ENCODE measurements at places on chromosomes 4 and X. TPM values are rescaled to one million over a fixed set of nuclear protein-coding genes. Genes with fewer than 3 reads are reported as not detected.

- DNase-seq, result no peak
Observed at GRCh38 chr4:88029556-88029955, 22.1 kb downstream of the PKD2 start.

HSPA4L gene
- 27.0 TPM for total RNA-seq

GRCh38 chr4:4946416-4946815, 72.8 kb downstream of the CYTL1 start:
- DNase-seq, result no peak

GPRASP2 gene
- 9.8 TPM for total RNA-seq

DNA sequence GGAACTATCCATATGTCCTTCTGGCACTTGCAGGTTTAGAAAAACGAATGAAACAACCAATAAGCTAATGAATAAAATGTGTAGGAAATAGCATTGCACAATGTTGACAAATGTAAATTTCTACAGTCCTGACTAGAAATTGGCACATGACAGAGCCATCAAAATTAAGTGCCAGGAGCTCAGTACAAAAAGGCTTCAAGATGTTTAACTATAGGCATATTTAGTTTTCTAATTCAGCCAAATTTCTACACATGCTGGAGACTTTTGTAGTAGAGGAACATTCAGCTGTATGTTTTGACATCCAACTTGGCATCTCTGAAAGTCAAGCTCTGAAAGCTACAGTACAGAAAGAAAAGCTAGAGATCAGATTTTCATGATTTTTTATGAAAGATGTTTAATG, 1999.4 kb upstream of the AGA start:
- DNase-seq, result no peak

- DNase-seq, result peak; percentile 14
Observed at GRCh38 chr4:38728631-38729141, 54.1 kb downstream of the TLR10 start.

GRCh38 chrX:20442597-20442996, 175.9 kb upstream of the RPS6KA3 start:
- peak; percentile 70 for DNase-seq

GRCh38 chrX:83829874-83830273, 31.1 kb upstream of the CYLC1 start:
- DNase-seq, result no peak

- DNase-seq, result no peak
Observed at GRCh38 chr4:126465341-126465740, 1150.6 kb downstream of the FAT4 start.

FMR1NB gene
- total RNA-seq, result not detected

DNA sequence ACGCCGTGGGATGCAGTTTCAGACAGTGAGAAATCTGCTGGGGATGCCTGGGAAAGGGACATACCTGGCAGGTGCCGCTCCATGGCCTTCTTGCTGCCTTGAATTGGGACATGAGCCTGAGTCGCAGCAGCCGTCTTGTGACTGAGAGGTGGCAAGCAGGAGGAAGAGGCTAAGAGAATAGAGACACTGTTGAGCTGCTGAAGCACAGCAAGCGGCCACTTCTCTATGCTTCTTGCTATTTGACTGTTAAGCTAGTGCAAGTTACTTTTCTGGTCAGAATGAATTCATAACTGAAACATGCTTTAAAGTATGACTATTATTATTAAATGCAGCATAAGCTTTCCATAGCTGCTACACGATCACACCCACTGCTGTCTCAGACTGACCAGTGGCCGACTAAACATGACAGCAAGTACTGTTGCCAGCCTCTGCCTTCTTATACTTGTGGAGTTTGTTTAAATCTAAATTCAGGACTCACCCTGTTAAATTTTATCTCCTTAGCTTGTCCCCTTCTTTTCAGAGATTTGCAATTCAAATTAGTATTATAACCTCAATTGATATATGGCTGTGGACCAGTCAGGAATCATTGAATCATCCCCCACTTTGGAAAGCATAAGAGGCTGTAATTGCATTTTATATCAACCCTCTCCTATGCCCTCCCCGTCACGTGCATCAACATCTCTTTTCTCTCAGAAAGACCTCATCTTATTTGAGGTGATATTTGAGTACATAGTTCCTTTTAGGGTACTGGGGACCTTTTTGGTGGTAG, 24.8 kb upstream of the ACSL1 start:
- DNase-seq, result no peak

DNA sequence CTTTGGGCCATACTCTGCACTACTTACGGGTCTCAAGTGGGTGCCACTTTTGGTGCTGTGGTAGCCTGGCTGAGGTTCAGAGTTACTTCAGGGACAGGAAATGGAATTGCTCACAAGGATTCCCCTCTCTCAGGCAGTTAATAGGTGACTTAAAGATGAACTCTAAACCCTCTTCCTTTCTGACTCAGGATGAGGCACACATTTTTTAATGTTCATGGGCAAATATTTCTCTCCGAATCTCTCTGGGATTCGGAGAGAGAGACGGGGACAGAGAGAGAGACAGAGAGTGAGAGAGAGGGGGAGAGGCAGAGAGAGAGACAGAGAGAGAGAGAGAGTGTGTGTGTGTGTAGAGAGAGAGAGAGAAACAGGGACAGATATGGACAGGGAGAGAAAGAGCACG, 79.8 kb downstream of the NYX start:
- no peak for DNase-seq

PROM1 gene
- total RNA-seq, result 0.27 TPM

IL13RA2 gene
- 24.5 TPM for total RNA-seq

- no peak for DNase-seq
Observed at GRCh38 chrX:107826238-107827029, 768 bp downstream of the MID2 start.

OTUD6A gene
- not detected for total RNA-seq

GRCh38 chrX:17355976-17356375, 19.0 kb upstream of the NHS start:
- DNase-seq, result no peak

- DNase-seq, result no peak
Observed at GRCh38 chr4:144350706-144351105, 210.2 kb upstream of the GYPA start.

GRCh38 chr4:32207456-32207855, 1487.3 kb downstream of the PCDH7 start:
- no peak for DNase-seq

DNA sequence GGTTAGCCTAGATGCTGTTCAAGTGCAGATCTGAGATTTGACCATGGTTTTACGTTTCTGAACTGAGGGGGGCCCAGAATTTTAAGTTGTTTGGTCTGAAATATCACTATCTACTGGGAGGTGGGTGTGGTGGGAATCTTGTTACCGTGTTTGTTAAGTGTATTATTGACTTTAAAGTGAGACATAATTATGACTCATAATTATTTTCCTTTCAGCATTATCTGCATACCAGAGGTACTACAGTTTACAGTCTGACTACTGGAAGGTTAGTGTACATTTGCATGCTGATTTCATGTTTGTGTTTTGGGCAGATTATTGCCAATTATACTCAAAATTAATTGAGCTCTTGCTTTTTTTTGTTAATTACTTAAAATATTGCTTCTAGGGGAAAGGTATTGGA, 101.5 kb downstream of the KDM6A start:
- DNase-seq, result peak; percentile 4

- DNase-seq, result no peak
Observed at GRCh38 chrX:153446950-153447580, 1.2 kb upstream of the TREX2 start.

DNA sequence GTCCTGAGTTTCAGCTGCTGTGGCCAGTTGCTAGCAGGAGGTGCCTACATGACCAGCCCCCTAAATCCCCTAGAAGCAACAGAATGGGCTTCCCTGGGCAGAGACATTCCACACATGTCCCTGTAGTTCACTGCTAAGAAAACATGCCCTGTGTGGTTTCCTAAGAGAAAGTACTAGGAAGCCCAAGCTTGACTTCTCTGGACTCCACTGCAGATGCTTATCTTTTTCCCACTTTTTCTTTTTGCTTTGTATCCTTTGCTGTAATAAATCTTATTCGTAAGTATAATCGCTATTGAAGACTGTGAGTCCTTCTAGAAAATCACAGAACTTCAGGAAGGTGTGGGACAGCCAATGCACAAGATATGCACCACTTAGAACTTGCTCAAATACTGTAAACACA, 15.6 kb downstream of the RPGR start:
- no peak for DNase-seq

DNA sequence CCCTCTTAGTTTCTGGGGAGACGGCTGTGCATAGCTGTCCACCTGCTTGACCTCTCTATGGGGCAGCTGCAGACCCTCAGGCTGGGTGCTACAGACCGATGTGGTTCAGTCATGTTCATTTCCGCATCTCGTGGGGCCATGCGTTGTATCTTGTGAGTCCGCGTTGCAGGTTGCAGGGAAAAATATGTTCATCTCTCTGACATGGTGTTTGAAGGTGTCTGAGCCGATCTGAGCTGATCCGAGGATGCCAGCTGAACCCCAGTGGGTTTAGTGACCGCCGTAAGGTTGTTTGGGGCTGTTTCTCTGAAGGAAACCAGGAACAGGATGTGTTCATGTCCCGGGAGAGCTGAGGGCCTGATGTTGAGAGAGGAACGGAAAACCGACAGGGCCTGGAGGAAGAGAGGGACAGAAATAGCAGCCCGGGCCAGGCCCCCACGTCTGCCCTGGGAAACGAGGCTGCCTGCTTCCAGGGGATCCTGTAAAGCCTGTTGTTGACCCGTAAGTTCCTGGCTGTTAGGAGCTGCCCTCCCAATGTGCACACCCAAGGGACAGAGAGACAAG, 9.8 kb upstream of the P2RY8 start:
- DNase-seq, result no peak

DNA sequence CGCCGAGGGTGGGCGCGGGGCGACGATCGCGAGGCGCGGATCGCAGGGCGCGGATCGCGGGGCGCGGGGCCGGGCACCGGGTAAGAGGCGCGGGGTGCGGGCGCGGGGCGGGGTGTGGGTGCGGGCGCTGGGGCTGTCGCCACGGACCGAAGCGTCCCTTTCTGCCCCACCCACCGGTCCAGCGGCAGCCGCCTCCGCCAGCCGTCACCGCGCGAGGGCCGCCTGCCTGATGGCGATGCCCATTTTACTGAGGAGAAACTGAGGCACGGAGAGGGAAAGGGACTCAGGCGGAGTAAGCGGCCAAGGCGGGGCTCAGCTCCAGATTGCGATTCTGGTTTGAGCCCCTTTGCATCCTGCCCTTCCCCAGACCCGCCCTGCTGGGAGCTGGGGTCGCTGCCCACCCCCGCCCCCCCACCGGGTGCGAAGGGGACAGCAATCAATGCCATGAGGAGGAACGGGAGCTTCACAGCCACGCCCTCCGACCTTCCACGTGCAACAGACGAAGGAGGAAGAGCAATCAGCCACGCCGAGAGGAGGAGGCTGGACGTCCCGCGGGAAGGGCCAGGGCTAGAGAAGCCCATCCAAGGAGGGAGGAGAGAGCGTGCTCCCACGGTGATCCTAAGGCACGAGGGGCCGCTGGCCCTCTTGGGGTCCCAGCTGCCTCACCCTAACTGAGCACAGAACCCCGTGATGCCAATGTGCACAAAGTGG, 10.9 kb upstream of the MAN2B2 start:
- no peak for DNase-seq

C4orf50 gene
- not detected for total RNA-seq

DNA sequence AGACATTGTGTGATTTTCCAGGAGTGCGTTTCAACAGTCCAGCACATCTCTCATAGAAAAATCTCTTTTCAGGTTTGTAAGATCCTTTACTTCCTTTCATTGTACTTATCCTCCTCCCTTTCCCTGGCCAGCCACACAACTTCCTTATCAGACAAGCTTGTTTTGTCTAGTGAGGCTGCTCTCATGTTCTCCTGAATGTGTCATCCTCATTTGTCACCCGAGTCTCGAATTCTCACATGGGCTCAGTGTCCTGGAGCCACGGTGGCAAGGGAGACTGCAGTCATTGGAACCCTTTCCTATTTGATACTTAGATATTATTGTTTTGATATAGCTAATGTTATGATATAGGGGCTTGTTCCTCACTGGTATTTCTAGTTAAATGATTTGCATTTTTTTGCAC, 16.9 kb downstream of the SYNPO2 start:
- no peak for DNase-seq

DNA sequence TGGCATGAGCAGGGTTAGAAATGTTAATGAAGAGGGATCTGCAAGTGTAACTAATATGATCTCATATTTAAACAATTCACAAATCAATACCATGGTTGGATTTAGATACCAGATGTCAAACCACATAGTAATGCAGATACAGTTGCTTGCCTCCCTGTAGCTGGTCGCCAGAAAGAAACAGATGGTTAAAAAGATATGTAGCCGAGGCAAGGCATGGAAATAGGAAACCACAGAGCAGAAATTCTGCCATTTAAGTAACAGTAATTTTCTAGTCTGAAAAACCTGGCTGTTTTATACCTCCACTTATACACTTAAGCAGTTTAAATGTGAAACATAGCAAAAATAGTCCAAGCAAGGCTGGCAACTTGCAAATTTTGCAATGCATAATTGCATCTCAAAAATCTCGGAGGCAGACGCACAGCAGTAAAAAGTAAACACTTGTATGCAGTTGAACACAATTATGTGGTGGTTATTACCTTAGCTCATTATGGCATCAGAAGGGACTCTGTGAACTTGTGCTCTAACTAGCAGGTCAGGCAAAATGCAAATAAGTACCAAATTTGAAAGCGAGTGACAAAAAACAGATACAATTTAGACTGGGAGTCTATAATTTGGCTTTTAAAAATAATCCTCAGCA, 126.8 kb downstream of the NAA11 start:
- no peak for DNase-seq

GRCh38 chr4:19054916-19055315, 1033.4 kb upstream of the LCORL start:
- DNase-seq, result no peak

DNA sequence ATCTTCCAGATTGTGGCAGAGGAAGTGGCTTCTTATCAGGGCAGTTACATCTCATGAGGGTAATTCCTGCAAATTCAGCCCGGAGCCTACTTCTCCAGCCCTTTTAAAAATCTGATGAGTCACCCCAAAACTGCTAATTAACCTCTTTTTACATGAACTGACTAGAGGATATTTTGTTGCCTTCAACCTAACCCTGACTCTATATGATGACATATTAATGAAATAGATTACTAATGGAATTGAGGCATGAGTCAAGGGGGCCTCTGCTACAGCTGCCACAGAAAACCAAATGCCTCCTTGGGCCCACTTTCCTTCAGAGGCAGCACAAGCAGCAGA, 72.5 kb downstream of the QRFPR start:
- DNase-seq, result no peak

GRCh38 chr4:1331591-1332353, 15.2 kb upstream of the UVSSA start:
- no peak for DNase-seq

GRCh38 chr4:26812049-26812714, 48.5 kb upstream of the STIM2 start:
- DNase-seq, result no peak

- no peak for DNase-seq
Observed at GRCh38 chr4:125140966-125141495, 173.7 kb upstream of the FAT4 start.
